ENCODE measurements at places on chromosomes 6 and 20.

DNA sequence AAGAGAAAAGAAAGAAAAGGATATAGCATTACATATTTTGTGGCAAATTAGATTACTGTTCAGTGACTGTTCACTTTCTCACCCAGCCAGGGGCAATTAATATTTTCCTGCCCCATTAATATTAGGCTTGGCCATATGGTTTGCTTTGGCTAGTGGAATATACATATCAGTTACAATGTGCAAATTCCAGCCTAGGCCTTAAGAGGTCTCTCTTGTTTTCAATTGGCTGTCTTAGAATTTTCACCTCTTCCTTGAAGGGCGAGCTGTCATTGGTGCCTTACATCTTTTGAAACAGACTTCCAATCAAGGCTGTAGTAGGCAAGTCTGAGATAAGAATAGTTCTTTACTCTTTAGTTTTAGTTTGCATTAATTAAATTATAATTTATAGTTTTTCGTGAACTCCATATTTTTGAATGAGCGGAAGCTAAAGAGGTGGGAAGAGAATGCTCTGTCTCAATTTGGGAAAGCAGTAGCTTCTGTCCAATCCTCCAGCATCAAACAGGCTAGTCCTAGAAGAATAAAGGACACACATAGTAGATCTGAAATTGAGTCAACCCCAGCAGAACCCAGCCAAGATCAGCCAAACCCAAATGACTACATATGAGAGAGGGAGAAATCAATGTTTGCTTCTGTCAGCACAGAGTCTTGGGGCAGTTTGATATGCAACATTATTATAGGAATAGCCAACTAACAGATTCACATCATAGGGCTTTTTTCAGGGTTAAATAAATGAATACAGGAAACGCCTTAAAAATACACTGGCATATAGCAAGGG is 6.3 kb upstream of the CSNK2A1 start:
- no peak for DNase-seq

DNA sequence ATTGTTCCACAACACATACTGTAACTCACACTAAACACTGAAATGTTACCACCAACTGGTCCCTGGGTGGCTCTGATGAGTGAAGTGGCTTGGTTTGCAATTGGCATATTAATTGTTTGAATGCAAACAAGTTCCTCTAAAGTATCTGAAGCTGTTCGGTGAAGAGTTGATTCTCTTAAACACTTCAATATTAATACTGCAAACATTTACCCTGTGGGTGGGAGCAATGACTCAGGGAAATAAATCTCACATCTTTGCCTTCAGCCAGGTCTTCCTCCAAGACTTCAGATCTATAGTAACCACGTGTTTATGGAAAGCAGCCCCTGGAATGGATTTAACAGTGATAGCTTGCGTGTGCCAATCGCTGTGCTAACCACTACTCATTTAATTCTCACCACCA is 176.0 kb downstream of the MAFB start:
- DNase-seq = no peak

DNA sequence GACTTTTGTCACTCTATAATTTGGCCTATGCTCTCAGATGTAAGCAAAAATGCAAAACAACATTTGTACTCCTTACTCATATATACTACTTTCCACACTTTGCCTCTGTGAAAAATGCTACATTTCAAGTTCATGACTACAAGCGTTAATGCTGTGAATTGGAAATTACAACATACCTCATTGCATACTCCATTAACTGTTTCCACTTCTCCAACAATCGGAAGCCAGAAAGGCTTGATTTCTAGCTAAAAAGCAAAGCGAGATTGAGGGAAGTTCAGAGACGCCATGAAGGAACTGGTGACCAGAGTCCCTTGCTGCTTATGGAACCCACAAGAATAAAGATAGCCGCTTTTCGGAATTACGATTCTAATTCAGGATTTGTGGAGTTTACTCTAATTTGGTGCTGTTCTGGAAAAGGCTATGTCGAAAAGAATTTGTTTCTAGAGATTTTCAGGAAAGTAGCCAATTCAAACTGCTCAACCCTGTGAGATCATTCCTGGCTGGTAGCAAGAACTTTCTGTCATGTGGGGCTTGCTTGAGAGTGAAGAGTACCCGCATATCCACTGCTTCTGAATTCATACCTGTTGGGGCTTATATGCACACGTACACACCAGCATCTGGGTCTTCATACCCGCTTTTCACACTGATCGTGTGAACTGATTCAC is 98.0 kb upstream of the CITED2 start:
- no peak for DNase-seq

GRCh38 chr6:111263837-111264236 is 176.5 kb downstream of the SLC16A10 start:
- no peak for DNase-seq

DNA sequence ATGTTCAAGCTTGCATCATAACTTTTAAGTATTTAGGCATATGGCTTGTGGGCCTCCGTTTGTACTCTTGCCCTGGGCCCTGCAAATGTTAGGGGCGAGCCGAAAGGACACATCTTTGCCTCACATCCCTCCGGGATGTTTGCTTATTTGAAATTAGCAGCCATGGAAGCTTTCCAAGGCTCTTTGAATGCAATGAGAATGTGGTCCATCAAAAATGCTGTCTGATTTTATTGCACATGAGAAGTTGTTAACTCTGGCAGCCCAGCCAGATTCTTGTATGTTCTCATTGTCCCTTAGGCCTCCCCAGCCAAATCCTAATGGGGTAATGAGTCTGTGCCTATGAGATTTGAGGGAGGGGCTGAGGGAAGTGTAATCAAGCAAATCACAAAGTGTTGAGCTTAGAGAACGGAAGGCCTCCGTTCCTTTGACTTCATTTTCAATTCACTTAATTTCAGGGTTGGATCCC is 261.2 kb upstream of the MARCKS start:
- DNase-seq = no peak

- no peak for DNase-seq
Measured at GRCh38 chr6:9332241-9332780, 897.0 kb upstream of the SLC35B3 start.

GRCh38 chr20:37295001-37295400 is 5.5 kb downstream of the MANBAL start:
- no peak for DNase-seq

- no peak for DNase-seq
Measured at GRCh38 chr20:50930976-50931305, 296 bp downstream of the ADNP start.

- DNase-seq = no peak
Measured at GRCh38 chr20:42401613-42402012, 783.4 kb upstream of the CHD6 start.

DNA sequence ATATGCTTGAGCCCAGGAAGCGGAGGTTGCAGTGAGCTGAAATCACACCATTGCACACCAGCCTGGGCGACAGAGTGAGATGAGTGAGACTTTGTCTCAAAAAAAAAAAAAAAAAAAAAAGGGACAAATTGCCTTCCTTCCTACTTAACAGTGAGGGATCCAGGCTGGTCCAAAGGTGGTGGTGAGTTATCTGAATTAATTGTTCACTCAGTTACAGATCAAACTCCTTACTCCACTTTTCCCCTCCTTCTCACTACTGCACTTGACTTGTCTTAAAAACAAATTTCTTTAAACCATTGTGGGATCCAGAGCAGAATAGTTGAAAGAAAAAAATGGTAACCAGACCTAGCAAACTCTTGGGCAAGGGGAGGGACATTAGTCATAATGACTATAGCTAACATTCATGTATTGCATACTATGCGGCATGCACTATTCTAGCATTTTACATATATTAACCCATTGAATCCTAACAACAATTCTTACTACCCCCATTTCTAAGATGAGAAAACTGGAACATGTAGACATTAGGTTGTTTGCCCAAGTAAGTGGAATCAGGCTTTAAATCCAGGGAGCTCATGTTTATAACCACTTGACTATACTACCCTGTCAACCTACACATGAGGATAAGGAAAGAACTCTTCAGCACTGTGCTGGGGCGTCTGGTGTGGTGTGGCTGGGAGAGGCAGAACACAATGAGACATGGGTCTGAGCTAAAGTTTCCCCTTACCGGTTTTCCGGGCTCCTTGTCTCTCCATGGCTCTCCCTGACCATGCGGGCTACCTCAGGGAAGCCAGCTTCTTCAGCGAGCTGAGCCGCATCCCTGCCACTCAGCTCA is 1.5 kb downstream of the GPANK1 start:
- DNase-seq = no peak

- DNase-seq = no peak
Measured at GRCh38 chr6:9499709-9500108, 915.2 kb downstream of the TFAP2A start.

- DNase-seq = no peak
Measured at GRCh38 chr6:7730784-7731227, 4.9 kb downstream of the BMP6 start.

DNA sequence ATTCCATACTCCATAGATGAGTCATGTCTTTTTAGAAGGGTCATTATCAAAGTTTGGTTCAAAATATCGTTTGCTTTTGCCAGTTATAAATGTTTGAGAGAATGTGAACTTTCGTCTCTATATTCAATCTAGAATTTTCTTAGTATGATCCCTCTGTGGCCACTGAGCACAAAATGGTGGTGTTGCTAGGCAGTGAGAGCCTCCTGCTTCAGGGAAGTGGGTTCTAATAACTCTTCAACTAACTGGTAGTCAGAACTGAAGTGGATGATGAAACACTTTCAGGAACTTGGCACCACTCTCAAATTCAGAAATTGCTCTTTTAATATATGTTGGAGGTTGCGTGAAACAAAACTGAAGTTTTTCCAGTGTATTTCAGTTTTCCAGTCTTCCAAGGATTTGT is 125.0 kb upstream of the DOK5 start:
- no peak for DNase-seq

DNA sequence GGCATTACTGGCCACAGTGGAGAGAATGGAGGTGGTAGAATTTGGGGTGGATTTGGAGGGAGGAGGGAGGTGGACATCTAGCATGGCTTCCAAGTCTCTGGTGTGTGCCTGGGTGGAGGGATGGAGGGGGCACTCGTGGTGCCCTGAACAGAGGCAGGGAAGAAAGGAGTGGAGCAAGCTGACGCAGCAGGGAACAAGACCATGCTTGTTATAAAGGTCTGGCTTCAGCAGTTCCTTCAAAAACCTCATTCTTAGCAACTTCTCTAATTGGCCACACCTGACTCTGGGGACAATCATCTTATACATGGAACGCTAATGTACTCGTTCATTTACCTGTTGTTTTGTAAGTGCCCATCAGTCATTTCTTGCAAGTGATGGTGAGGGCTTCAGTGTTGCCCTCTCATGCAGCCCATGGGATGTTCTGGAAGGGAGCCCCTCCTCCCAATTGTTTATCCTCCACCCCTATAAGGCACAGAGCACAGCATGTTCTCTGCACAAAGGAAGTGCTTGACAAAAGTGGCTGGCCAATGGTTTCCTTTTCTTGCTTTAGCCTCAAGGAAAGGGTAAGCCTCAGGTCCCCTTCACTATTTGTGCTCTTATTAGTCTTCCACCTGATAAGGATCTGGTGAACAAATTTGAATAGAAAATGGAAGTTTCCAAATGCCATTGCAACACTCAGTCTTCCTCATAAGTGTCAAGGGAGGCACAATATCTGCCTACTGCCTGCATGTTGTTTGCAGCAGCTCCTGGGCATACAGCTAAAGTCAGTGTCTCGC is 39.3 kb downstream of the GFOD1 start:
- no peak for DNase-seq

- DNase-seq = no peak
Measured at GRCh38 chr6:78701407-78701806, 165.9 kb upstream of the IRAK1BP1 start.

GRCh38 chr6:6006006-6006427 is 708 bp downstream of the NRN1 start:
- no peak for DNase-seq

- no peak for DNase-seq
Measured at GRCh38 chr20:38640521-38640920, 38.9 kb downstream of the ARHGAP40 start.

DNA sequence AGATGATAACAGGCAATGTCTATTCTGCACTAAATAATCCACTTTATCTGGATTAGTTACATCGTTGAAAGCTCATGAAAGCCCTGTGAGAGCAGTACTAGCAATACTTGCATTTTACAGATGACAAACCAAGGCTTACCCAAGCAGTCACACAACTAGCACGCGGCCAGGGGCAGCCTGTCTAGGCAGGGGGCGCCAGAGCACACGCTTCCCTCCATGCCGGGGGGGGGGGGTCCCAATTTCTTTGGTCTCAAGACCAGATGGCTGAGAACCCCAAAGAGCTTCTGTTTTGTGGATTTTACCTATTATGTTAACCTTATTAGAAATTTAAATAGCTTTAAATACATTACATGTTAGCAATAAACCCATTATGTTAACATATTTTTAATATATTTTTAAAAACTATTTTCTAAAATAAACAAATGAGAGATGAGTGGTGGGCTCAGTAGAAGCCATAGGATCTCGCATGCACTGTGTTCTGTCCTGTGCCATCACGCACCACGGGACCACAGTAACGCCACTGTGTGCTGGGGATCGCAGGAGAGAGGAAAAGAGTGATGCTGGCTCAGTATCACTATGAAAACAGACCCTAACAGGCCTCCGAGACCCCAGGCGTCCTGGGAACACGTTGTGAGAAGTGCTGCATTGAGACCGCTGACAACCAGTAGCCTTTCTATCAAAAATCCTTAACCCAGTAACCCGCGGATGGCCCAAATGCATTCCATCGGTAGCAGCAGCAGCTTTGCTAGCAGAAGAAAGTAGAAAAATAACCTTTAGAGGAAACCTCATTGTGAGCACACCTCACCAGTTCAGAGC is 5.3 kb upstream of the PRR18 start:
- no peak for DNase-seq

GRCh38 chr6:141451511-141452353 is 681.0 kb upstream of the GJE1 start:
- DNase-seq = no peak

- DNase-seq = no peak
Measured at GRCh38 chr6:18514180-18514579, 127.0 kb downstream of the RNF144B start.

DNA sequence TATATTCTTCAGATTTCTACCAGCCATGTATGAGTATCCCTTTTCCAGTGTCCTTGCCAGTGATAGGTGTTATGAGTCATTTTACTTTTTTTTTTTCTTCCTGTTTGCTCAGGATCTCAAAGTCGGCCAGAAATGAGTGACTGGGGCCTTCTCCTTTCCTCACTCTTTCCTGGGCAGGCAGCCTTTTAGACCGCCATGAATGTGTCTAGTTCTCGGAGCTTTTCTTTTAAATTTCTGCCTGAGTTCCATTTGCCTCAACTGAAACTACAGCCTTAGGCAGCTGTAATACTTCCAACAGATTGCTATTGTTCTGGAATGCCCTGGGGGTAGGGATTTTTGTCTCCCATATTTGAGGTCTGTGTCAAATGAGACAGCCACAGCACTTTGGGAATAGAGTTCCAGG is 83.7 kb downstream of the STXBP5 start:
- DNase-seq = no peak

DNA sequence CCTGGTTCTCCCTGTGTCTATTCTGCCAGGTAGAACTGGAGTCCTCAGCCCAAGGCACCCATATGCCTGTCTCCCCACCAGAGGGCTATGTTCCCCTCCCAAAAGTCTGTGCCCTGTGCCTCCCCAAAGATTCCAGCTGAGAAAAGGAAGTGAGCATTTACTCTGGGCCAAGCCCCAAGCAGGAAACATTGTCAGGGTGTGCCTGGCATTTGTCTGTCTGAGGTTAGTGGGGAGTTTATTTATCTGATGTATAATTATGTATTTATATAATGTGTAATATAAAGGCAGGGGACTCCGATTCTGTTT is 5.6 kb downstream of the GDF5 start:
- DNase-seq = no peak
